Stimulated activated CD4-positive, alpha-beta T cell treated with anti-CD3 and anti-CD28 coated beads, TNF-alpha, amount 100 ng/mL, for 24 hours (primary cell): ENCODE measurements at places on chromosomes 13 and 19.

DNA sequence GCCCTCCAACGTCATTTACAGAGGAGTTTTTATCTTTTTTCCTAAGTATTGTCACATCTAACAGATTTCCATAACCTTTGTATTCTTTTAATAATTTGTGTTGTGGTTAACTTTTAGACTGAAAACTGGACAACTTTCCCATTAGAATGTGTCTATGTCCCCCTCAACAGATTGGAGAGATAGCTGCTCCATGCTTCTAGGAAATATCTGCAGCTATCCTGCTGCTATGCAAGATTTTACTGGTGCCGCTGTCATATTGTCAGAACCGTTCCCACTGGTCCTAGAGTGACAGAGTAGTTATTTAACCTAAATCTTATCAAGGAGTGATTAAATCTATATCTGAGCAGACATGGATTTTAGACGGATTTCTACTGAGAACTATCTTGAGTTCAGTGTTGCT, 130.0 kb downstream of the MAB21L1 start:
- no peak for DNase-seq

- DNase-seq, result no peak
Observed at GRCh38 chr19:43467730-43468129, 2.3 kb upstream of the LYPD3 start.

GRCh38 chr13:100542826-100543156, 45.8 kb downstream of the GGACT start:
- no peak for DNase-seq

DNA sequence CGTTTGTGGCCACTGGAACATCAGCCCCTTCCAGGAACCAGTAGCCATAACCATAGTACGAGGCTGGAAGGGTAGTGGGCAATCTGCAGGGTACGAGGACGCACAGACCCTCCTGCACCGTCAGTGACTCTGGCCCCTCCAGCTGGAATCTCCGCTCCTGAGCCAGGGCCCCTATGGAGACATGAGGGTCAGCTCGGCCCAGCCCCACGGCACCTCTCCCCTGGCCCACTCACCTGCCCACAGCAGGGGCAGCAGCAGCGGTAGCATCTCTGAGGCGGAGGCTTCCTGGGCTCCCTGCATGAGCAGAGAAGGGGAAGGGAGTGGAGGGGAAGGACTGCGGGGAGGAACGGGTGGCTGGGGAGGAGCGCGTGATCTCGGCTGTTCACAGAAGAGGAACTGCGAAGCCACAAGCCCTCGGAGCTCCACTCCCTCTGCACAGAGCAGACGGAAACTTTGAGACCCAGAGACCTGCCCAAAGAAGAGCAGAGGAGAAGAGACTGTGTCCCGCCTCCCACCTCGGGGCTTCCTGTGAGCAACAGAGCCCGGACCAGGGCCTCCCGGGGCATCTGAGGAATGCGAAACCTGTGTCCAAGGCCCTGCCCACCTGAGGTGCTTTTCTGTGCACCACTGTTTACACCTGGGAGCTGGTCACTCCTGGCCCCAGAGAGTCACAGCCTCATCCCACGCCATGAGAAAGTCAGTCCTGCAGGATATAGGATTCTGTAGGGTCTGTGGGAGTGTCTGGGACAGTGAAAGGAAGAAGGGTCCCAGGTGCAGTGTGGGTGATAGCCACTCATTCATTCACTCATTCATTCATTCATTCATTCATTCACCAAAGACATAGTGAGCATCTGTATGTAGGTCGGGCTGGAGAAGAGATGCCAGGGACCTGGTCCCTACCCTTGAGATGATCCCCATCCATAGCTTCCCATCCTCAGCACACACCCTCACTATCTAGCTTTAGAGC, at the start of gene SIGLEC6:
TSS of gene SIGLEC6 (minus strand) at position 322 of the 967 bp plus-strand sequence. CDS start at position 300, 22 bp downstream.
- peak; percentile 18 for DNase-seq

- DNase-seq, result no peak
Observed at GRCh38 chr19:1417145-1417544, 9.8 kb downstream of the DAZAP1 start.

DNA sequence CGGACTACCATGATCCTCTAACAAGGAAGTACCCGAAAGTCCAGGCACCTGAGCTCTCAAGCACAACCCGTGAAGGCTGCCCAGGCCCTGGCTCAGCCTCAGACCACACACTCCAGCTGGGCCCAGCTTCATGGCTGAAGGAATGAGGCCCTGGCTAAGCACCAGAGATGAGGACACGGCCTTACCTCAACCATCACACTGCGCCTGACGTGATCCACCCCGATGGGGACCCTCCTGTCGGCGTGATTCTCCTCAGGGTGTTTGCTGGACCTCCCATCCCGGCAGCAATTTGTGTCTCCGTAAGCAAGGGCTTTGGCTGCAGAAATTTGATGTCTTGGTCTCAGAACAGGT, 56.5 kb downstream of the F2RL3 start:
- no peak for DNase-seq

DNA sequence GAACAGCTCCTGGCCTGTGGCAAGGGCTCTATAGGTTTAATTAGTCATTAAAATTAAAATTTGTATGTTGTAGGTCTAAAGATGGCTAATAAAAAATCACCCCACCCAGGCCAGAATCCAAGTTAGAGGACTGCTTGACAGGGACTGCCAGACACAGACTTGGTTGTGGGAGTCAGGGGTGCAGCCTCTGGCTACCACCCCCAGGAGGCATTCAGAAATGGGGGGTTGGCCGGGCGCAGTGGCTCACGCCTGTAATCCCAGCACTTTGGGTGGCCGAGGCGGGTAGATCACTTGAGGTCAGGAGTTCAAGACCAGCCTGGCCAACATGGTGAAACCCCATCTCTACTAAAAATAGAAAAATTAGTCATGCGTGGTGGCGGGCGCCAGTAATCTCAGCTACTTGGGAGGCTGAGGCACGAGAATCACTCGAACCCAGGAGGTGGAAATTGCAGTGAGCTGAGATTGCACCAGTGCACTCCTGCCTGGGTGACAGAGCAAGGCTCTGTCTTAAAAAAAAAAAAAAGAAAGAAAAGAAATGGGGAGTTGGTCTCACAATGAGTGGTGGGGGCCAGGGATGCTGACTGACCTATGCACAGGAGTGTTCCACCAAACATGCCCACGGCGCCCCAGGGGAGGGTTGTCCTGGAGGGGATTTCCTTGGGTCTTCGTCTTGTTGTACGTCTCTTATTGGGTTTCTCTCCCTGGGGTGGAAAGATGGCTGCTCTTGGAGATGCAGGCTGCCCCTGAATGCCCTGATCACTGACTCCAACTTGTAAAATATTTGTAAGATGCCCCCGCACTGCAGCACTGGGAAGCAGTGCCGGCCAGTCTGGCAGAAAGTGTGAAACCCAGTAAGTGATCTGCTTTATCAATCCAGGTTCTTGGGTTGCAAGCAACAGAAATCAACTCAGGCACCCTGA, 68.8 kb downstream of the SIPA1L3 start:
- DNase-seq, result no peak

DNA sequence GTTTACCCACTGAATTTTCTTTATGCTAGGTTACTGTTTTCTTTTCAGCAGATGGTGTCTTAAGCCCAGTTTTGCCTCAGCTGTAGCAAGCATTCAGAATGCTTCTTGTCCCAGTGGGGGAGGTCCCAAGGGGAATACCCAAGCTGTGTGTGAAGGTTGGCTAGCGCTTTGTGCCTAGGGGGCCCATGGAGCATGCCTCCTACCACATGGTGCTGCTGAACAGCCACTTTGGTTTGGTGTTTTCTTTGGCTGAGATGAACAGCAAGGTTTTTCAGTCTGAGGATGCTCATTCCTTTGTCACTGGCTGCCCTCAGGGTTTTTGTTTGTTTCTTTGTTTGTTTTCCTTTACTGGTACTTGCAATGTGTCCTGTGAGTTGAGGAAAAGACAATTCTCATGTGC, 99.0 kb downstream of the PCDH20 start:
- no peak for DNase-seq

DNA sequence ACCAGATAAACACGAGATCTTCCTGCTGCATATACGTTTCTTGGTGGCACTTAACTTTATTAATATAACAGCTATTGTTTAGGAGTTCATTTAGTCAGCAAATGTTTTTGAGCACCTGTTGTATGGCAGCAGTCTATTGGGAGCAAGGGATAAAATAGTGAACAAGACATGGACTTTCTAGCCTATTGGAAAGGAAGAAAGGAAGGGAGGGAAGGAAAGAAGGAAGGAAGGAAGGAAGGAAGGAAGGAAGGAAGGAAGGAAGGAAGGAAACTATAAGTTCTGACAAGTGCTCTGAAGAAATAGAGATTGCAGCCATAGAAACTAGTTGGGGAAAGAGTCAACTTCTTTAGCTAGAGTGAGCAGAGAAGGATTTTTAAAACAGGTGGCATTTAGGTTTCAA, 149.1 kb upstream of the STARD13 start:
- DNase-seq, result no peak

GRCh38 chr13:98098516-98098915, 44.4 kb upstream of the FARP1 start:
- DNase-seq, result no peak

DNA sequence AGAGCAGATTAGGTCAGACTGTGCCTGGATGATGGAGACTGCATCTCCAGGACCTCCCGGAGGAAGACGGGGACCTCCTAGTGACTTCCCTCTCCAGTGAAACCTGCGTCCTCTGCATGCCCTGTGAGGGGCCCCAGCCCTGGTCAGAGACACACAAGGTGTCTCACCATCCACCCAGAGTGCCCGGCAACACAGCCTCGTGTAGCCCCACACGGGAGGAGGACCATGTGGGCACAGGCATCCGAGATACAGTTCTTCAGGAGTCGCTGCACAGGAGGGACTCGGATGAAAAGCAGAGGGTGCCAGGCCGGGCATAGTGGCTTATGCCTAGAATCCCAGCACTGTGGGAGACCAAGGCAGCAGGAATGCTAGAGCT, 64.8 kb downstream of the PEPD start:
- no peak for DNase-seq

DNA sequence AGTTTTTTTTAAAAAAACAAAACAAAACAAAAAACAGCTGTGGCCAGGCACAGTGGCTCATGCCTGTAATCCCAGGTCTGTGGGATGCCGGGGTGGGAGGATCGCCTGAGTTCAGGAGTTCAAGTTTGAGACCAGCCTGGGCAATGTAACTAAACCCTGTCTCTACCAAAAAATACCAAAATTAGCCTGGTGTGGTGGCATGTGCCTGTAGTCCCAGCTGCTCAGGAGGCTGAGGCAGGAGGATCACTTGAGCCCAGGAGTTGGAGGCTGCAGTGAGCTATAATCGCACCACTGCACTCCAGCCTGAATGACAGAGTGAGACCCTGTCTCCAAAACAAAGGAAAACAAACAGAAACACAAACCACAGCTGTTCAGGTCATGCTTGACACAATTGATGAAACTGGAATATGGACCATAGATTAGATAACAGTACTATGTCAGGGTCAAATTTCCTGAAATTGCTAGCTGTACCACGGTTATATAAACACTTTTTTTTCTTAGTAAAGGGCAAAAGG, 6.9 kb upstream of the ANGPTL4 start:
- no peak for DNase-seq

DNA sequence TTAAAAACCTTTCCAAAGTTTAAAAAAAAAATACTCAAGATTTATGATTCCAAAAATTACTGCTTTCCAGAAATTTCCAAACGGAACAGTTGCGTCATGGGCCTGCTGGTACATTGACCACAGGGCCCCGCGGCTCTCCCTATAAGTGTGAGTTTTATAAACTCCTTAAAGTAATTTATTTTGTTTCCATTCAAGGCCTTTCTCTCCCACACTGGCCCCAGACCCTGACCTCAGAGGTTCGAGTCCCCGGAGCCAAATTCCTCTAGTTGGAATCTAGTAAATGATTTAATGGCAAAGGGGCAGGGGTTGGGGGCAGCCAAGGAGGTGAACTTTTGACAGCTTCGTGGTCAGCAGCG, 97.5 kb downstream of the INSR start:
- DNase-seq, result no peak

DNA sequence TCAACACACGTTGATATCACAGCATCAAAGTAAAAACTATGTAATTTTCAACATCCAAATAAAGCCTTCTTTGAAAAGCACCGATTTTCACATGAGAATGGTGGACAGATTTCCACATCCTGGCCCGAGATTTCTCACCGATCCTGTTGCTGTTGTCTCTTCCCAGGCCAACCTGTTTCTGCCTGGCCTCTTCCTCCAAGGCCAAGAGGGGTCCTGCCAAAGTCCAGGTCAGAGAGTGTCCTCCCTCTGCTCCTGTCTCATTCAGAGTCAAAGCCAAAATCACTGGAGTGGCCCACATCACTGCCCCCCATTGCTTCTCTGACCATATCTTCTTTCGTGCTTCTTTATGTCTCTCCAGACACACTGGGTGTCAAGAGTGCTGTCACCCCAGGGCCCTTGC, 49.5 kb downstream of the CHST8 start:
- DNase-seq, result no peak

- no peak for DNase-seq
Observed at GRCh38 chr19:38440592-38440991, 7.1 kb downstream of the RYR1 start.

GRCh38 chr19:57362419-57362818, 932 bp upstream of the TRAPPC2B start:
- no peak for DNase-seq

DNA sequence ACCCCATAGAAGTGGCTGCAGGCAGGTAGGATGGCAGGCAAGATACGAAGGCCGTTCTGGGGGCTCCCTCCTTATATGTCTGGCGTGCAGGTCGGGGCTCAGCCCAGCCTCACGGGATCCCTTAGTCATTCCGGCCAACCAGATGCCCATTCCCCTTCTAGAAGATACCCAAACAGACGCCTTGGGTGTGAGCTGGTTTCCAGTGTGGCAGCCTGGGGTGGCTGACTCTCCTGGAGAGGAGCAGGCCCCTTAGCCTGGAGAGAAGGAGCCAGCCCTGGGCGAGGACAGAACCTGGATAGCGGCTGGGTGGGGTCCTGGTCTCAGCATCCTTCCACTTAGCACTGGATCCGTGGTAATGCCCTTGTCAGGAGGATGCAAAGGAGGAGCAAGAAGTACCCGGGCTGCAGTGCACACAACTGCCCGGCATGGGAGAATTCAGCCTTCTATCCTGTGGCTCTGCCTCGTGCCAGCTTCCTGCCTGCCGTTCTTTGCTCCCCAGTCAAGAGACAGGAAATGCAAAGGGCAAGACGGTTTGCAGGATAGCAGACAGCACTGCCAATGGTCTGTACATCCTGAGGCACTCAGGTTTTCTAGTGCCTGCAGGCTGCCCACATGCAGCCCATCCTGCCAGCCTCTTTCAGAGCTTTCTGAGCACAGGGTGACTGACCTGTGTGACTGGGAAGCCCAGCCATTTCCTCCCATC, 56.7 kb upstream of the WASF3 start:
- no peak for DNase-seq

DNA sequence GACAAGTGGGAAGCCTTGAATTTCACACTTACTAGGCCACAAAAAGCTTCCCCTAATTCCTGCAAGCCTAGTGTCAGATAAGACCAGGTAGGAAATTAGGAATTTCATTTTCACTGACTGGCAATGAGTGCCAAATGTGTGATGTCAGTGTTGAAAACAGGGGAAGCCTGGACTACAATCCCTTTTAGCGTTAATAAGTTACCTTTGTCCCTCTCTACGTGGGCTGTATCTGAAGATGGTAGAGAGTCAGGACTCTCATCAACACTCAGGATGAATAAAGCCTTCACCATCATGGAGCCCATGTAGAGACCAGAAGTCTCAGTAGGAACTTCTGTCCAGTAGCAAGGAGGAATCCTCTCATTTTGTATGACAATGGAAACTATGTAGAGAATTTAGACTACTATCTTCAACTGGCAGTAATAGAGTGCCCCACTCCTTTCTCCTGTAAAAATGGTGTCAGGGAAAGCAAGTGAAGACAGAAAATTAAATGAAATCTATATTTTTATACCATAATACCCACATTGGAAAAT, 324.1 kb upstream of the KLHL1 start:
- no peak for DNase-seq

GRCh38 chr19:30420881-30421280, 48.7 kb downstream of the ZNF536 start:
- DNase-seq, result no peak
